ENCODE measurements at places on chromosomes 16 and 17.

GRCh38 chr17:45040459-45040858, 11.0 kb downstream of the DCAKD start:
- no peak for DNase-seq

DNA sequence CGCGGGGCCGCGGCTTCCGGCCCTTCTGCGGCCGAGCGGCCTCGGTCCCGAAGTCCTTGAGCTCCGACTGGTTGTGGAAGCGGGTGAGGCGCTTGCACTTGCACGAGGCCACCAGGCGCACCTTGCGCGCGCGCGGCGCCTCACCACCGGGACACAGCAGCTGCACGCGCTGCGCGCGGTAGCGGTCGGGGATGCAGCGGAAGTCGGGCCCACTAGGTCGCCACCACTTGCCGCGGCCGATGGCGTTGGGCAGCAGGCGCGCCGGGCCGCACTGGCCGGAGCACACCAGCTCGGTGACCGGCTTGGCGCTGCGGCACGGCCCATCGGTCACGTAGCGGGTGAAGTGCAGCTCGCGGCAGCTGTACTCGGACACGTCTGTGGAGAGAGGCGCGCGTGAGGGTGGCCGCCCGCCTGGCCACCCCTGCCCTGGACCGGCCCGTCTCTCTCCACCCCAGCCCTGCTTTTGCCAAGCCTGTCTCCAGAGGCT, 3.2 kb downstream of the SOST start:
- DNase-seq: no peak

DNA sequence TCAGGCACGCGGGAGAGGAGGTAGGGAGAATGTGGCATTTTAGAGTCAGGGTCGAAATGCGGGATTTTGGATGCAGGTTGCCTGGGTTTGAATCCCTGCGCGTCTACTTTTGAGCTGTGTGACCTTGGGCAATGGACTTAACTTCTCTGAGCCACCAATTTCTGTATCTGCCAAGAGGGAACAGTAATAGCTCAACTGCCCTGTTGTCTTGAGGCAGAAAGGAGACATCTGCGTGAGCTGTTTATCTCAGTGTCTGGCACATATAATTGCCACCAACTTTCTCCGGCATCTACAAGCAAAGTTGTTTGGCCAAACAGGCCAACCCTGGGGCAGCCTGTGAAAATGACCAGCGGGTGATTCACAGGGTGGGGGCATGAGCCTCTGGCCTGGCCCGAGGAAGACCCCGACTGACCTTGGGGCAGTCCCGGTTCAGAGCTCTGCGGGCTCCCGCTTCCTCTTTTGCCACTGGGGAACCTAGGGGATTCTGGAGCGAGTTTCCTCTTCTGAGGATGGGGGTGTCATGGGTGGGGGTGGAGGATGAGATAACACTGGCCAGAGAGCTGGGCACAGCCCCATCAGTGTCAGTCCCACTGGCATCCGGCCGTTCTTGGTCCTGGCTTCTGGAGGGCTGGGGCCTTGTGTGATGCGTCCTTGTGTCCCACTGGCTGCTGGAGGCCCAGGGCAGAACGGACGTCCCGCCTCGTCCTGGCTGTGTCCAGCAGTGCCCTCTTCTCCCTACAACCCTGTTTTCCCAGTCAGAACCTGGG, 1.3 kb downstream of the SNN start:
- DNase-seq: no peak

DNA sequence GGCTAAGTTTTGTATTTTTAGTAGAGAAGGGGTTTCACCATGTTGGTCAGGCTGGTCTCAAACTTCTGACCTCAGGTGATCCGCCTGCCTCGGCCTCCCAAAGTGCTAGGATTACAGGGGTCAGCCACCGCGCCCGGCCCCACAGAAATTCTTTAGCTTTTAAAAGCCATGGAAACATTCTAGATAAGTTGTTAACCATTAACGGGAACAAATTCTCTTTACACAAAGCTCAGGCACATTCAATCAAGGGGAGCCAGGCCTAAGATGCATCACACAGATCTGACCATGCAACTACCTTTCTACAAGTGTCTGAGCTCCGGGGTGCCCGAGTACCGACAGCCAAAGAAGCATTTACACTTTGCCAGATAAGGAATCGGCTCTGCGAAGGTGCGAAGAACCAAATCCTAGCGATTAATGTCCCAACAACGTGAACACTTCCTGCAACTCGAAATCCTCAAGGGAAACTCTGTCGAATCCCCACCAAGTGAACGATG, 1.0 kb downstream of the EMC8 start:
- DNase-seq: peak; percentile 6

DNA sequence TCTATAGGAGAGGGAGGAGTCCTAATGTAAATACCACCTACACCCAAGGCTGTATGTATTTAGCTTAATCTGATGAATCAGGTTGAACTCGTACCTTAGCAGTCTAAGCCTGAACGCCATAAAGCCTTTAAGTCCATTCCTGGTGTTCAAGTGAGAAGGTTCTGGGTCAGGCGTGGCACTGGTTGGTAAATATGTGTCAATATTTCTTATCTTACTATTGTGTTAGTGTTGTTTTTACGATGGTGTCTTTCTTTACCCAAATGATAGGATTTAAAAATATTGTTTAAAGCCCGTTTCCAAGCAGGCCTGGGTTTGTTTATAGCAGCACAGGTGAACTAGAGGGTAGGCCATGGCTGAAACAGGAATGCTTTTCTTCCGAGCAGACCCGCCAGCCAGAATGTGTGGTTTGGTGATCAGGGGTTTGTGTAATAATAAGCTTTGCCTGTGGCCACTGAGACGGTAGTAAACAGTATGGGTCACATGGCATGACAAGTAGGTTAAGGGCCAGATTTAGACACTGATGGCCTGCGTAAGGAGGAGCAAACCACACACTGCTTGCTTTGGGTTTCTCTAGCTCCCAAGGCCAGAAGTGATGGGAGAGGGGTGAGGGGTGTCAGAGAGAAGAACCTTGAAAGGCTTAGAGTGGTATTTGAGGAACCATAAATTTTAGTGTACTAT, 3.3 kb downstream of the TMEM94 start:
- DNase-seq: no peak

GRCh38 chr17:79183043-79183292, 108.3 kb downstream of the ENGASE start:
- no peak for DNase-seq

DNA sequence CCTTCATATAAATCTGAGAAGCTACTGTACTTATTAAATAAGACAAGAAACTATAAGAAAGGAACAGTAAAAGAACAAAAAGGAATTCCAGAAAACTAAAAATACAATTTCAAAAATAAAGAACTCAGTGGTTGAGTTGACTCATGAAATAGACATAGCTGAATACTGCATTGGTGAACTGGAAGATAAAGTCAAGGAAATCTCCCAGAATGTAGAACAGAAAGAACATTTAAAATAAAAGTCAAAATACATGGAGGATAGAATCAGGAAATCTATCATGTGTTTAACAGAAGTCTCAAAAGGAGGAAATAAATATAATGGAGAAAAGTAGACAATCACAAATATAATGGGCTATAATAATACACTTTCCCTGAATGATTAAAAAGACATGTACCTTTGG, 136.4 kb upstream of the PMFBP1 start:
- DNase-seq: no peak

- no peak for DNase-seq
Observed at GRCh38 chr17:71975331-71975801, 145.5 kb upstream of the SOX9 start.

GRCh38 chr16:82583422-82583821, 43.3 kb upstream of the CDH13 start:
- DNase-seq: no peak

DNA sequence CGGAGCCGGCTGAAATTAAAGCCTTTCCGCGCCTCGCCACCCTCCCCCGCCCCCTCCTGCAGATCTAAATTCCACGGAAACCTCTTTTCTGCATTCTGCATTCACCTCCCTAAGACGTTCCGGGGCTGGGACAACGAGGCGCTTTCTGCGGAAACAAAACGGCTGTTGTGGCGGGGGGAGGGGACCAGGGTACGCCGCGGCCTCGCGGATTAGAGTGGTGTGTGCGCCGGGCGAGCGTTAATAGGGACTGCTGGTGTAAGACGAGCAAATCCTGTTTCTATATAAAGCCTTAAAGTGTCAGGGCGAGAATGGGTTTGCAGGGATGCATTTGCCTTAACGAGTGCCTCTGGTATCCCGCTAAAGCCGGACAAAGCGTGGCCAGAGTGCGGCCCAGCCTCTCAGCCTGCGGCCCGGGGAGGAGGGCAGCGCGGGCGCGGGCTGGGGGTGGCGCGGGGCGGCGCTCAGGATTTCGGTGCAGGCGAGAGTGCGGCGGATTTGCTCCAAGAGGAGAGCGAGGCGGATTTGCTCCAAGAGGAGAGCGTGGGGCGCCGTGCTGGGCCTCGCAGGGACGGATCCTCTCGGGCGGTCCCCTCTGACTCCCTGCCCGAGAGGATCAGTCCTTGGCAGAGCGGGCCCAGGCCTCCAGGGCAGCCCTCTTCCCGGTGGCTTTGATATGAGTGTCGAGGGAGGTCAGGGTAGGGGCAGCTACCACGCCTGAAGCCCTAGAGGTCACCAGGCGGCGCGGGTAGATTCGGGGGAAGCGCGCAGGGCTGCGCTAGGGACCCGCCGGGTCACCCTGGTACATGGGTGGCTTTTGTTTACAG, 5.1 kb downstream of the BAHCC1 start:
- DNase-seq: no peak

- no peak for DNase-seq
Observed at GRCh38 chr17:78777881-78778280, 4.2 kb downstream of the CYTH1 start.

- DNase-seq: no peak
Observed at GRCh38 chr17:57788725-57789124, 43.6 kb upstream of the CCDC182 start.

- DNase-seq: no peak
Observed at GRCh38 chr17:39194089-39194984, 3.1 kb downstream of the CACNB1 start.

DNA sequence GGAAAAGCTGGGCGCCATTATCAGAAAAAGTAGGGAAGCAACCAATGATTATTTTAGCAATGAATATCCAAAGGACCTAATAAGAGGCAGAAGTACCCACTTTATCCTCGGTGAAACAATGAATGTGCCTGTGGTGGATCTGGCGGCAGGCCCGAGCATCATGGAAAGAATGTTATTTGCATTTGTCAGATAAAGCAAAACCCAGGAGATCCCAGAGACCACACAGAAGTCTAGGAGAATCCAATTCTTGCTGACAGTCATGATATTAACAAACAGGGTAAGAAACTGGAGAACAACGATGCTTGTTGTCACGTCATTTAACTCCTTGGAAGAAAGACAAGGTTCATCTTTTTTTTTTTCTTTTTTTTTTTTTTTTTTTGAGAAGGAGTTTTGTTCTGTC, 12.0 kb upstream of the TNRC6A start:
- DNase-seq: no peak

DNA sequence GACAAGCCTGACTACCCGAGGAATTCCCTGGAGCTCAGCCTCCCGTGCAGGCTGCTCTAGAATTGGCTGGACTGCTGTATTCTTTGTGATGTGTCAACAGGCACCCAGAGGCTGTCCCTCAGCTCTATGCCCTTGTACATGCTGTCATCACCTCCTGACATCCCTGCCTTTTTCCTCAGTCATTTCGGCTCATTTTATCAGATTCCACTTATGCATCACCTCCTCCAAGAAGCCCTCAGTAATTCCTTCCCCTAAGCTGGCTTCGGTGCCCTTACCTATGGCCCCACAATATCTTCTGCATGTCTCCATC, 126.4 kb downstream of the DYNLRB2 start:
- DNase-seq: no peak

GRCh38 chr16:7316281-7316888, 16.3 kb upstream of the RBFOX1 start:
- no peak for DNase-seq

- no peak for DNase-seq
Observed at GRCh38 chr17:3885271-3885670, 7.6 kb downstream of the CAMKK1 start.

DNA sequence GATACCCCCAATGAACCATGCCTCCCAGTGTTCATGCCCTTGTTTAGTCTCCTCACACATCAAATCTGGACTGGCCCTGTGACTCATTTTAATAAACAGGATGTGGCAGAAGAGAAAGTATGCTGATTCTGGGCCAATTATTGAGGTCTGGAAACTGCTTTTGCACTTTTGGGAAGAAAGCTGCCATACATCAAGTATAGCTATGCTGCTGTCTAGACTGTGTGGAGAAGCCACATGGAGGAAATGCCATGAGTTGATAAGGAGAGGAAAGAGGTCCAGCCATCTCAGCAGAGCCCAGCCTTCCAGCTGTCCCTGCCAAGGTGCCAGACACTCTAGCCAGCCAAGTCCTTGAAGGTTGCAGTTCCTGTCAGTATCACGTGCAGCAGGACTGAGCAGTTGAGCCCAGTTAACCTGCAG, 16.7 kb downstream of the RPRML start:
- no peak for DNase-seq

- no peak for DNase-seq
Observed at GRCh38 chr16:50209546-50210265, 56.6 kb downstream of the TENT4B start.

- DNase-seq: no peak
Observed at GRCh38 chr17:43456661-43457361, 27.0 kb upstream of the DHX8 start.

- no peak for DNase-seq
Observed at GRCh38 chr17:43988301-43988700, 16.1 kb upstream of the NAGS start.

- DNase-seq: no peak
Observed at GRCh38 chr16:65200857-65201256, 79.0 kb upstream of the CDH11 start.

DNA sequence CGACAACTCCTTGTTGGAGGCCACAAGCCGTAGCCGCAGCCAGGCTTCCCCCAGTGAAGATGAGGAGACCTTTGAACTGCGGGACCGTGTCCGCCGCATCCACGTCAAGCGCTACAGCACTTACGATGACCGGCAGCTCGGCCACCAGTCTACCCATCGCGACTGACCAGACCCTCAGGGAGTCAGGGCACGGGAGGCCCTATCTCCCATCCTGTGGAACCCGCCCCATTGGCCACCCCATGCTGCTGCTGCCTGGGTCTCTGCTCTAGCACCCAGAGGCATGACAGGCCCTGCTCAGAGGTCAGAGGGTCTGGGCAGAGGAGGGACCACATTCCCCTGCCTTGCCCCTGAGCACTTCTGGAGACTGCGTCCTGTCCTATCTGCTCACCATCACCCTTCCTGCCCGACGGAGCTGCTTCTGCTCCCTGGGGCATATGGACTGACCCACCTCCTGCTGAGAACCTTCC, 8.9 kb downstream of the TNFAIP1 start:
- DNase-seq: no peak

DNA sequence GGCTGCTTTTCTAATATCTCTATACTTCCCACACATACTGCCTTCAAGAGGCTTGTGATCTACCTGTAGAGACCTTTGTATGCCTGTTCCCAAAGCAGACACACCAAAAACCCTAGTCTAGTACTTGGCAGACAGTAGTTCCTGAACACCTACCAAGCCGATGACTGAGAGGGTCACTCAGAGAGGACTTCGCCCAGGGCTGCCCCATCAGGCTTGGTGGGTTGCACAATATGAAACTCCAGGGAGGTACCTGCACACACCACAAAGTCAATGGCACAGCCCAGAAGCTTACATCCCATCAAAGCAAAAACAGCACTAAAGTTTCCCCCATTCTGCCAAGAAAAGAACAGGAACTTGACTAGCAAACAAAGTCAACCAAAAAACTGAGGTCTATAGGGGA, 30.3 kb downstream of the ASPA start:
- no peak for DNase-seq

GRCh38 chr16:7487574-7488323, 155.1 kb downstream of the RBFOX1 start:
- DNase-seq: no peak

- DNase-seq: no peak
Observed at GRCh38 chr16:49441366-49441780, 67.8 kb downstream of the C16orf78 start.

Data from hematopoietic multipotent progenitor cell treated with erythropoietin and hydrocortisone succinate and interleukin-3 and kit ligand, for 15 days (in vitro differentiated cells).